CD4-positive, alpha-beta T cell treated with Interleukin-4 for 1 hour (primary cell): ENCODE measurements at places on chromosomes 2 and 18.

GRCh38 chr2:203469546-203469945 lies 65.6 kb downstream of the RAPH1 start:
- DNase-seq: no peak

DNA sequence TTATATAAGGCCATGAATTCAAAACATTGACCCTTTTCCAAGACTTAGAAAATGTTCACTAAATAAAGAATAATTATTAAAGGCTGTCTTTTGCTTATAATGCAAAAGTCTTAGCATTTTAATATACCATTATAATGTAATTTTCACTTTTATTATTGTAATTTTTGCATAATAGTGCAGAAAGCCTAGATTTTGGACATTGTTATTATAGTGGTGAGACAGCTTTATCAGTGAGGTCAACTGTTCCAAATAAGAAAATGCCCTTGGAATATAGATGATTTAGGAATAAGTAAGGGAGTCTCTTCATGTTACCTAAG lies 56.6 kb downstream of the ATIC start:
- no peak for DNase-seq

DNA sequence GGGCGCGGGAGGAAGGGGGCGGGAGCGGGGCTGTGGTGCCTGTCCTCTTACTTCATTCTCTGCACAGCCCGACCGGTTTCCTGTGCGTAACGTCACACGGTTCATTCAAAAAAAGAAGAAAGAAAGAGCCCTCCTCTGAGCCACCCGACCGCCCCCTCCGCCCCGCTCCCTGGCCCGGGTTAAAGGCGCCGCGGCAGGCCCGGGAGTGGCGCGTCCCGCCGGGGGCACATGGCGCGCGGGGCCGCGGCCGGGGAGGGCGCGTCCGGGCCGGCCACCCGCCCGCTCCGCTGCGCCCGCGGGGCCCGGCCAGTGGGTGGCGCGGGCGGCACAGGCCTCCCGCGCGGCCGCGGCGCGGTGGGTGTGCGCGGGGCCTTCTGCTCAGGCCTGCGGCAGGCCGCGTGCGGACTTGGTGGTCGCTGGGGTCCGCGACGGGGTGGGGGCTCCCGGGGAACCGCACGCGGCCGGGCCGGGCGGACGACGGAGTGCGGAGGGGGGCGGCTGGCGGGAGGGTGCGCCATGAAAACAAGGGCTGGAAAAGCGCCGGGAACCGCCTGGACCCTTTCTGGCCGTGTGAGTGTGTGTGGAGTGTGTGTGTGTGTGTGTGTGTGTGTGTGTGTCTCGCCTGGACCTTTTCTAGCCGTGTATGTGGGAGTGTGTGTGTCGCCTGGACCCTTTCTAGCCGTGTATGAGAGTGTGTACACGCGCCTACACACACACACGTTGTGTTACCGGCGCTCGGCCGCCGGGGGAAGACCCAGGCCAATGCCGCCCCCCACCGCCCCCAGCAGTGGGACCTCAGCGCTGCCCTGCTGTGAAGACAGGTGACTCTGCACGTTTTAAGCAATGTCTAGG lies 780 bp upstream of the BCL2 start:
- peak; percentile 94 for DNase-seq

- DNase-seq: no peak
Observed at GRCh38 chr2:102028470-102028869, 36.7 kb downstream of the IL1R2 start.
